ENCODE measurements at places on chromosomes 5 and 9. TPM values are rescaled to one million over a fixed set of nuclear protein-coding genes. Genes with fewer than 3 reads are reported as not detected.

DNA sequence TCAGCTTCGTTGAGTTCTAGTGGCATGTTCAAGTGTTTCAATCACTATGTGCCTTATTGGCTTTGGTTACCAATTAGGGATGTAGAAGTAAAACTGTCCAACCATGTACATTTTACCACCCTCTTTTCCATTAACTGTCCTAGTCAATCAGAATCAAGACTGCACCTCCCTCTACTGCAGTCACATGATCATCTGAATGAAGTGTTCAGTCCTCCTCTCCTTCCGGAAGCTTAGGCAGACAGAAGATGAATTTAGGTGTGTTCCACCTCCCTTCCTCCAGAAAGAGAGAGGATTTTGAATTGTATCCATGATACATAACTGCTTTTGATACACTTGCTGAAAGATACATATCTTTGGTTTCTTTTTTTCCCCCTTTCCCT, 133.7 kb downstream of the ERCC6L2 start:
- no peak for DNase-seq
- H3K4me1 ChIP-seq = 0 out of 2 replicates have a peak, but pooled peaks cover 4% of the 10 kb centered on the region
- no peaks in the 10 kb centered on the region for H3K27me3 ChIP-seq
- H3K36me3 ChIP-seq = peaks cover 70% of the 10 kb centered on the region
- H3K27ac ChIP-seq = no peak overlapping the region

DNA sequence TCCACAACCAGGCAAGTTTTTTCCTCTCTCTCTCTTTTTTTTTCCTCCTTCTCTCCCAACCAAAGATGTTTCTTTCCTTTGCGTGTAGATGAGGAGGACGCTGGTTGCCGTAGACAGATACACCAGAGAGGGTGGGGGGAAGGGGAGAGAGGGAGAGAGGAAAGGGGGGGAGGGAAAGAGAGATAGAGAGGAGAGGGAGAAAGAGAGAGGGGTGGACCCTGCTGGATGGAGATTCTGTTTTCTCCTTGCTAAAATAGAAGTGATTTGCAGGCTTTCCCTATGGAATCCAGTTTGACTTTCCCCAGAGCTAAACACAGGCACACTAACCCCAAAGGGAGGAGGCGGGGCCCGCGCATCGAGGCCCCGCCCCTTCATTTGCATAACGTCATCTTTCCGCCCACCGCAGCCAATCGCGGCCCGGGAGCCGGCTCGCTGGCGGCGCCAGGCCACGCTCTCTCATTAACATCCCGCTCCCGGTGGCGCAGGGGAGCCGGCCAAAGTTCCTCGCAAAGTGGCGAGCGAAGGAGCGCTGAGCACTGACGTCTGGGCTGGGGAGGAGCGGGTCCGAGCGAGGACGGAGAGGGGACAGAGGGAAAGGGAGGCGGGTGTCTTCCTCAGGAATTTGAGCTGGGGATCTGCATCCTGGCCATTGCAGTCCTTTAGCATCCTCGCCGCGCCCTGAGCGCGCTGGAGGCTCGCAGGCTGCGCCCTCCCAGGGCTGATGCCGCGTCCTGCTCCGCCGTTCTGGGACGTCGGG, 487 bp upstream of the EBF1 start:
- peak overlapping the region; percentile 80 for H3K4me3 ChIP-seq
- DNase-seq = peak; percentile 97
- no peaks in the 10 kb centered on the region for H3K27me3 ChIP-seq
- peak overlapping the region; percentile 23 for H3K27ac ChIP-seq
- peaks cover 32% of the 10 kb centered on the region for H3K4me1 ChIP-seq

DNA sequence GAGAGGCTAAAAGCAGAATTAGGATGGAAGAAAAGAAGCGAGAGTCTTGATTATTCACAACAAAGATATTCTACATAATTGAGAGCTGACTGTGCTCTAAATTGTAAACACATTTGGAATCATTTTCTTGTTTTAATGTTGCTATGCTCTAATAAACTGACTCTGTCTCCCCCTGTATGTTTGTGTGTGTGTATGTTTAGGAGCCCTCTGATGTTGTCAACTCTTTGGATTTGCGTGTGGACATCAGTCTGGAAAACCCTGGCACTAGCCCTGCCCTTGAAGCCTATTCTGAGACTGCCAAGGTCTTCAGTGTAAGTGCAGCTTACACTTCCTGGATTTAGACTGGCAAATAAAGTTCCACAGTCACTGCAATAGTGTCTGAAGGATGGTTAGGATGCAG, 37.8 kb downstream of the MOCS2 start:
- H3K4me3 ChIP-seq = no peak overlapping the region
- peak; percentile 45 for DNase-seq
- peak overlapping the region; percentile 54 for H3K27ac ChIP-seq
- H3K4me1 ChIP-seq = peaks cover 25% of the 10 kb centered on the region
- H3K36me3 ChIP-seq = 0 out of 2 replicates have a peak, but pooled peaks cover 5% of the 10 kb centered on the region

DNA sequence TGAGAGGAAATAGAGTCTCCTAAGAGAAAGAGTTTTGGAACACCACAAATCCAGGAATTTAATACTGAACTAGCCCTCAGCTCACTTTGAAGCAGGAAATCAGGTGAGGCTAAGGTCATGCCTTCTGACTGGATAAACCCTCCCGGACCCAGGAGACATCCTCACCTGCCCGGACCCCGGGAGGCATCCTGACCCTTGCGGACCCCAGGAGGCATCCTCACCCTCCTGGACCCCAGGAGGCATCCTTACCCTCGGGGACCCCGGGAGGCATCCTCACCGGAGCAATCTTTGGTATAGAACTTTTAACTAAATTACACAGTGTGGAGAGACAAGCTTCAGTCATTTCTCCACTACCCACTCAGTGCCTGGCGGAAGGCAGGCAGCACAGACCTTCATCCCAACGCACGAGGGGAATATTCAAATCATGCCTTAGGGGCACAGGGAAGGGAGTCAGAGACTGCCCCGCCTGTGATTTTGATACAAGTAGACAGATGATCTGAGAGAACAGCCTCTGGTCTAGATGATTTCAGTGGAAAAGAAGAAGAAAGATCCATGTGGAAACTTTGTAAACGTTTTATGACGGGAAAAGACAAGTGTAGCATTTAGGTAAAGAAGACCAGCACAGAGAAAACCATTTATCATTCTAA, 21.3 kb downstream of the STXBP1 start:
- no peaks in the 10 kb centered on the region for H3K27me3 ChIP-seq
- no peaks in the 10 kb centered on the region for H3K4me1 ChIP-seq
- H3K36me3 ChIP-seq = no peaks in the 10 kb centered on the region
- H3K4me3 ChIP-seq = no peak overlapping the region
- H3K27ac ChIP-seq = no peak overlapping the region

- peaks cover 7% of the 10 kb centered on the region for H3K4me1 ChIP-seq
- no peak overlapping the region for H3K27ac ChIP-seq
- H3K27me3 ChIP-seq = no peaks in the 10 kb centered on the region
- peaks cover 5% of the 10 kb centered on the region for H3K36me3 ChIP-seq
- H3K4me3 ChIP-seq = no peak overlapping the region
Observed at GRCh38 chr5:146076455-146076854, 28.9 kb downstream of the PLAC8L1 start.

DNA sequence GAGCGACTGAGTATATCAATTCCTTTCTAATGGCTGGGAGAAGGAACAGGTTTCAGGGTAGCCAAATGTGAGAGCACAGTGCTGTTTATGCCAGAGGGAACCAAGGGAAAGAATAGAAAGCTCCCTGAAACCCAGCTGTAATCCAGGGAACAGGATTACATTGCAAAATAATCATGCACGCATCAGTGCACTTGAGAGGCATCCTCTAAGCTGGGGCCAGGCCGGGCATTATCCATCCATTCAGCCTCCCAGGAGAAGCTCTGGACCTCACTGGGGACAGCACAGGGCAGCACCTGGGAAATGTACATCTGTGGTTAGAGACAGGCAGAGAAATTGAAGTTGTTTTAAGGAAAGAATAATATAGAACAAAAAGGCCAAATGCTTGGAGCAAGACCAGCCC, 72.7 kb downstream of the MTRR start:
- H3K27me3 ChIP-seq = 0 out of 2 replicates have a peak, but pooled peaks cover 9% of the 10 kb centered on the region
- no peak overlapping the region for H3K27ac ChIP-seq
- no peak for DNase-seq
- no peak overlapping the region for H3K4me3 ChIP-seq
- H3K4me1 ChIP-seq = no peaks in the 10 kb centered on the region

DNA sequence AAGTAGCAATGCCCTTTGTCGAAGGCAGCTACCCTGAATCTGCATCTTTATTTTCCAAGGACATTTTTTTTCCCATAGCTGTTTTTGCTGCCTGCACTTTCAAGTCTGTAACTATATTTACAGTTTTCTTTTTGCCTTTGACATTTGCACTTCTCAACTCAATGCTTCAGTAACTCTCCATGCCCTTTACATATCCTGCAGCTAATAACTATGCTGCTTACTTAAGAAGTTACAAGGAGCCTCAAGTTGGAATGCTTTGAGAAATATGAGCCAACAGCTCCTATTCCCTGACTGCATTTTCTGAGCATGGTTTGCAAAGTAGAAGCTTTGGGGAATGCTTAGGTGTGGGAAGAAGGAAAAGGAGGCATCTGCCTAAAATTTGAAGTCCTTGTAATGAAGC, 194.8 kb upstream of the TRPC7 start:
- H3K27ac ChIP-seq = no peak overlapping the region
- no peaks in the 10 kb centered on the region for H3K4me1 ChIP-seq
- no peaks in the 10 kb centered on the region for H3K36me3 ChIP-seq
- peaks cover 6% of the 10 kb centered on the region for H3K27me3 ChIP-seq
- no peak for DNase-seq
- H3K4me3 ChIP-seq = no peak overlapping the region

- H3K27me3 ChIP-seq = no peaks in the 10 kb centered on the region
- H3K36me3 ChIP-seq = peaks cover 20% of the 10 kb centered on the region
- no peak for DNase-seq
- no peak overlapping the region for H3K27ac ChIP-seq
- H3K4me3 ChIP-seq = no peak overlapping the region
- peaks cover 44% of the 10 kb centered on the region for H3K4me1 ChIP-seq
Observed at GRCh38 chr5:113065626-113066025, 89.0 kb downstream of the DCP2 start.

GRCh38 chr9:137634016-137634415, 15.2 kb downstream of the EHMT1 start:
- no peaks in the 10 kb centered on the region for H3K4me1 ChIP-seq
- H3K4me3 ChIP-seq = no peak overlapping the region
- H3K36me3 ChIP-seq = no peaks in the 10 kb centered on the region
- DNase-seq = no peak
- H3K27ac ChIP-seq = no peak overlapping the region

- peaks cover 44% of the 10 kb centered on the region for H3K4me1 ChIP-seq
- peaks cover 82% of the 10 kb centered on the region for H3K36me3 ChIP-seq
- no peak for DNase-seq
- no peak overlapping the region for H3K4me3 ChIP-seq
- H3K27me3 ChIP-seq = no peaks in the 10 kb centered on the region
Observed at GRCh38 chr5:72149742-72150141, 42.5 kb downstream of the MAP1B start.

EFCAB9 gene
- total RNA-seq = not detected

ATG12 gene
- total RNA-seq = 179 TPM

SLC46A2 gene
- not detected for total RNA-seq

WWC1 gene
- 13.2 TPM for total RNA-seq

DMRTA1 gene
- total RNA-seq = 0.25 TPM

MEIKIN gene
- not detected for total RNA-seq

PCDHB8 gene
- total RNA-seq = 0.75 TPM

ZNF454 gene
- not detected for total RNA-seq
